ENCODE measurements at places on chromosomes 5 and 9.

GRCh38 chr9:80013891-80014290, 442.1 kb downstream of the TLE4 start:
- no peak for DNase-seq

DNA sequence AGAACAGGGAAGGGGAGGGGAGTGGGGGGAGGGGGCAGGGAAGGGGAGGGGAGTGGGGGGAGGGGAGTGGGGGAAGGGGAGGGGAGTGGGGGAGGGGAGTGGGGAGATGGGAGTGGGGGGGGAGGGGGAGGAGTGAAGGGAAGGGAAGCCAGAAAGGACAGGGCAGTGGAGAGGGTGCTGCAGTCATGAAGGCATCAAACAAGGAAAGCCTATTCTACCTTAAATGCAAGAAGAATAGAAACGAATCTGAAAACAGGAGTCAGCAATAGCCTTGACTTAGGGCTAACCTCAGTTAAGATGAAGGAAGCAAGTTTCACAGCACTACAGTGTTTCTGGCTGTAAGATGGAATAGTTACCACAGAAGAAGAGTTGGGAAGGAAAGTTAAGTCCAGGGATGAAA, 59.5 kb downstream of the CAMSAP1 start:
- DNase-seq, result no peak

DNA sequence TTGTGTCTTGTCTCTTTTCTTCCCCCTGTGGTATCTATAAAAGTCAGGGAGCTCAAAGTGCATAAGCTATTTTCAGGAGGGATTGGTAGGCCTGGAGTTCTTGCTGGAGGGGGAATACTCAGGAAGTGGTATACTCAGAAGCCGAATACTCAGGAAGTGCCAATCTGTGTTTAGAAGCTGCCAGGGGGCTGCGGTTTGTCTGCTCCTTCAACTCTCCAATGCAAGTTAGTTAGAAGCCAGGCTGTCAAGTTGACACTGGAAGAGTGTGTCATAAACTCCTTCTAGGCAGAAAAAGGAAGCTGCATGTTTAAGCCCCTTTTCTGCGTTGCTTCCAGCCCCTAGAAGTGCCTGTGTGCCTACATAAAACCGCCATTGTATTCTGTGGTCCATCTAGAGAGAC, 366.5 kb downstream of the TAF11L14 start:
- no peak for DNase-seq

DNA sequence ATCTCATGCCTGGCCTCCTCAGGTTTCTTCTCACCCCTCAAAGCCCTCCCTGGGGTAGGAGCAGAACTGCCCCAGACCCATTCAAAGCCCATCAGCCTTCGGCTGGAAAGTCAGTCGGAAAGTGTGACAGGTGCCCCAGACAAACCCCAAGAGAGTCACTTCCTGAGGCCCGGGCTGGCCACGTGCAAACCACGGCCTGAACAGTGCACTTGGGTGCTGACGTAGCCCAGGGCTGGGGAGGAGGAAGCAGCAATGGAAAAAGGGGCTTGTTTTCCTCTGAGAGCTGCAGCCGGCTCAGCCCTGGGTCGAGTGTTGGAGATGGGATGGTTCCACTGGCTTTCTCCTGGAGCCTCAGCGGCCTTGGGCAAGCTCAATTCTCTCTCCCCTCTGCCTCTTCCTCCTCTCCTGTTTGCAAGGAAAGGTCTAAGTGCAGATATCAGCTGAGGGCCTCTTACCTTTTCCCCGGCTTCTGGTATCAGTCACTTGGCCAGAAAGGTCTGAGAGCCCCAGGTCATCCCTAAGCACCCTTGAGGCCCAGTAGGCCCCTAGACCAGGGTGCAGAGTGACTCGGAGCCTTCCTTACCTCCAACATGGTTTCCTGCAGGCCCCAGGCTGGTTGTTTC, 5.9 kb upstream of the EGR1 start:
- peak; percentile 71 for DNase-seq

DNA sequence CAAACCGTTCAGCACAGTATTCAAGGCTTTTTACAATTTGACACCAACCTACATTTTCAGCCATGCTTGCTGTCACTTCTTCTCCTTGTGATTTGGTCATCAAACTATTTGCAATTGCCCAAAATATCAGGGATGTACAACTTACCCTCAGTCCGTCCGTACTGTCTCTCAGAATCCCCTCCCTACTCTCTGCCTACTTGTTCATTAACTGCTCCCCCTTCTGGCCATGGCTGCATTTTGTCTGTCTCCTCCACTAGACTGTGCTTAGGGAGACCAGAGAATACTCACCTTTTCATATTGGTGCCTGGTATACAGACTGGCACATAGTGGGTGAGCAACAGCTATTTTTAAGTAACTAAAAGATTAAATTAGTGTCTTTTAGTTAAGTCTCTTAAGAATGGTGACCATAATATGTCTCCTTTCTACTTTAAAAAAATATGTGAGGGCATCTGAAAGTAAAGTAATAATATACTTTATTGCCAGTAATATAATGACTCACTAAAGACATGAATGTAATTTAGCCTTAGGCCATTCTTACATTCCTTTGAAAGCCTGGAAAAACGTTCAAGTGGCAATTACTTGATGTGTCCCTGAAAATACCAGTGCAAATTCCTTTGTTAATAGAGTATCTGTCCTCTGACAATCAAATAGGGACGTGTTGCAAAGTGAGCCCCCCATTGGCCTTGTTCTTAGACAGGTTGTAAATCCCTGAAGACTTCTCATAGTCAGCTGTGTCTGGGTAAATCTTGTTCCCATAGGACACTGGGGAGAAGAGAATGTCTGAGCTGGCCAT, 27.8 kb downstream of the PRLR start:
- peak; percentile 5 for DNase-seq

GRCh38 chr5:136399527-136399926, 34.2 kb upstream of the TRPC7 start:
- DNase-seq, result no peak

DNA sequence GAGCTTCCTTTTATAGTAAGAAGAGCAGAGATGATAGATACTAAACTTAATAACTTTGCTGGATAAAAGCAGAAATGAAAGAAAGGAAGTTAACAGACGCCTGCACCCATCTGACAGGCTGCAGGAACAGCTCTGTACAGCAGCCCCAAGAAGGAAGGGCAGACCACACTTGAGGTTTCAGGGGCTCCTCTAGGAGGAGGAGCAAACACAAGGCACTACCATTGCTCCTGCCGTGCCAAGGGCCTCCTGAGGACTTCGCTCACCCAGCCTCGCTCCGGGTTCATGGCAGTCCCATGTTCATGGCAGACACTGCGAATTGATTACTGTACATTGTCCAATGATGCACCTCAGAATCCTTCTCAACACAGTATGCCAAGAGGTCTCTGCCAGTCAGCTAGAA, 85.1 kb downstream of the AMBP start:
- DNase-seq, result no peak

DNA sequence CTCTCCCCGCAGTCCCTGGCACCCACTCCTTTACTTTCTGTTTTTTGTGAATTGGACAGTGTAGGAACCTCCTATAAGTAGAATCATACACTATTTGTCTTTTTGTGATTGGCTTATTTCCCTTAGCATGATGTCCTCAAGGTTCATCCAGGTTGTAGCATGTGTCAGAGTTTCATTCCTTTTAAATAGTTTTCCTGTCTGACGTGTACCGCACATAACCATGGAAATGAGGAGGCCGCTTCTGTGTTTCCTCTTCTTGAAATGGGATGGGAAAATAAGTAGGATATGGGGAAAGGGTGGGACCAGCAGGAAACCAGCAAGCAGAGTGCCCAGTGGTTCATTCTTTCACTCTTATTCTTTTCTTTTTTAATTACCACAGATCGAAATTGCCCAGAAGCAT, 72.6 kb upstream of the ENTREP1 start:
- no peak for DNase-seq

- DNase-seq, result no peak
Observed at GRCh38 chr9:981491-981898, 5.0 kb downstream of the DMRT3 start.

- DNase-seq, result no peak
Observed at GRCh38 chr5:38463634-38464521, 92.6 kb downstream of the LIFR start.

- DNase-seq, result no peak
Observed at GRCh38 chr5:175201393-175201792, 242.6 kb downstream of the DRD1 start.

DNA sequence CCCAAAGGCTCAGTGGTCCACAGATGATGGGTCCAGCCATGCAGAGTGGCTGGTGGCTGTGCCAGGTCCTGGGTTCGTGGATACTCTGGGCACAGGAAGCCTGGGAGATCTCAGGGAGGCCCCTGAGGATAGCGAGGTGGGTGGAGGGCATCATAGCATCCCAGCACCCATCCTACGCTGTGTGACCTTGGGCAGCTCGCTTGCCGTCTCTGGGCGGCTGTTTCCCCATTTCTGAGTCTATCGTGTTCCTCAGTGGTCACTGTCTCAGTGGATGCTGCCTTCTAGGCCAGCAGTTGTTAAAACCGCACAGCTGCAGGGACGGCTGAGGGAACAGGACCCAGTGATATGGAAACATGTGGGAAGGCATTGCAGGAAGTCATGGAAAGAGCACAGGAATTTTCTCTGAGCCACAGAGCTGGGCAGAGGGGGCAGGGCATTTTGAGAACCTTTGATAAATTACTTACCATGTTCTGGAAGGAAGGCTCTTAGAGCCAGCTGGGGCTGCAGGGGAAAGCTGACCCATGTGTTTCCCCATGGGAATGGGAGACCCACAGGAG, 86.4 kb upstream of the COL5A1 start:
- DNase-seq, result no peak

DNA sequence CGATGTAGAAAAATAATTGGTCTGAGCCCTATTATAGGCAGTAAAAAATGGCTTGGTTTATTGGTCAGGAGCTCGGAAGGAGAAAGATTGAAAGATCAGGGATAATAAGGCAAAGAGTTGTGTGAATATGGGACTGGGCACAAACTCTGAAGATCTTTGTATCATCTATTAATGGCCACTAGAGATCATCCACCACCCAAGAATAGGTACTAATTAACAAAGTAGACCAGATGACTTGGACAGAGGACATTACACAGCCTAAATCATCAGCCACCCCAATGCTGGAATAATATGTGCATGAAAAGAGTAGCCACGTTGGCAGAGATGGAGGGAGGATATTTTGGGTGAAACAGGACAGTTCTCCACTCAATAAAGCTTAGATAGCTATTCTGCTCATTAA, 364.1 kb downstream of the EFNA5 start:
- DNase-seq, result no peak

GRCh38 chr9:127083138-127083980, 39.1 kb downstream of the ANGPTL2 start:
- DNase-seq, result no peak
